ENCODE measurements at places on chromosomes 12 and 14.
A peak's percentile ranks its signal among the peaks of the same experiment; 100 is the strongest.

DNA sequence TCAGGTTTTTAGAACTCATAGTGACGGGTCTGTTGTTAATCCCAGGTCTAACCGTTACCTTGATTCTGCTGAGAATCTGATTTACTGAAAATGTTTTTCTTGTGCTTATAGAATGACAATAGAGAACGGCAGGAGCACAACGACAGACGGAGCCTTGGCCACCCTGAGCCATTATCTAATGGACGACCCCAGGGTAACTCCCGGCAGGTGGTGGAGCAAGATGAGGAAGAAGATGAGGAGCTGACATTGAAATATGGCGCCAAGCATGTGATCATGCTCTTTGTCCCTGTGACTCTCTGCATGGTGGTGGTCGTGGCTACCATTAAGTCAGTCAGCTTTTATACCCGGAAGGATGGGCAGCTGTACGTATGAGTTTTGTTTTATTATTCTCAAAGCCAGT, 34.4 kb downstream of the PSEN1 start:
- DNase-seq, result no peak

- no peak for DNase-seq
Observed at GRCh38 chr14:67413806-67414769, 2.1 kb upstream of the PLEK2 start.

DNA sequence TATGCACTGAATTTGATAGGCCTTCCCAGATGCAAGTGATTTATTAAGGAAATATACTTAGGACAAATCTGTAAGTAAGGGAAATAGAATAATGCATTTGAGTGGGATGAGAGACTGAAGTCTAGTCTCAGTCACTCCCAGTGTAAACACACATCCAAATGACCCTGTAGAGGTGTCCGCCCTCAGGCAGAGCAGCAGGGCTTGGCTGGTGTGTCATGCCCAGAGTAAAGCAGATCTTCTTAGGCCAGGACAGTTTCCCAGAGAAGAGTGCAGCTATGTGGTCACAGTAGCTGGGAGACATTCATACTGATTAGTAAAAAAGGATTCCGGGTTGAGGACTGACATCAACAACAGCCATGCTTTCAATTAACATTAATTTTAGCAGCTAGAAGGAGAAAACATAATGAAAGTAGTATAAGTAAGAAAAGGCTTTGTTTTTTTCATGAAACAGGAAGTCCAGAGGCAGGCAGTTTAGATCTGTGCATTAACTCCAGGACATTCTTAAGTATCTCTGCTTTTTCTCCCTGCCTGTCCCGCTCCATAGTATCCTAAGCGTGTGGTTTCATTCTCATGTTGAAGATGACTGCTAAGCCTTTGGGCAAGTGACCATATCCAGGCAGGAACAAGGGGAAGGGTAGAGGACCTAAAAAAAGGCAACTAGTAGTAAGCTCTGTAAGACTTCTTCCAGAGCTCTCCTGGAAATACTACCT, 35.7 kb downstream of the CNTN1 start:
- DNase-seq, result no peak

- DNase-seq, result peak; percentile 43
Observed at GRCh38 chr14:57865403-57866198, at the start of gene SLC35F4. Gene SLC35F4 (minus strand): TSS chr14:57866092.

- DNase-seq, result no peak
Observed at GRCh38 chr14:67882986-67883555, 63.5 kb downstream of the RAD51B start.

GRCh38 chr12:4278329-4279197, 5.0 kb downstream of the CCND2 start:
- DNase-seq, result no peak

- peak; percentile 61 for DNase-seq
Observed at GRCh38 chr12:132560364-132560613, 50.1 kb downstream of the LRCOL1 start.

- DNase-seq, result no peak
Observed at GRCh38 chr12:65618588-65618987, 205.7 kb upstream of the HMGA2 start.

GRCh38 chr14:61331992-61332657, 10.7 kb downstream of the PRKCH start:
- no peak for DNase-seq

DNA sequence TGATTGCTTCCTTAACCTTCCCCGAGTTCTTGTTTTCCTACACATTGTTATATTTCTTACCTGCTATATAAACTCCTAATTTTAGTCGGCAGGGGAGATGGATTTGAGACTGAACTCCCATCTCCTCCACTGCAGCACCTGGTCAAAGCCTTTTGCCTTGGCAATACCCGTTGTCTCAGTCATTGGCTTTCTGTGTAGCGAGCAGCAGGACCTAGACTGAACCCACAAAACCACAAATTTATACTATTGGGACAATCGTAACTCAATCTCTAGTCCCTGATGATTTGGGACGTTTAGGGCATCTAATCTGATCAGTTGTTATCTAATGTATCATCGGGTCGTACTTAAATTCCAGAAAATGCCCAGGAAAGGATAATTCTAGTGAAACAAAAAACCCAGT, 37.8 kb upstream of the BAZ1A start:
- no peak for DNase-seq

Data from RPMI8226 (cell line).